ENCODE measurements at places on chromosomes 5 and 9.

DNA sequence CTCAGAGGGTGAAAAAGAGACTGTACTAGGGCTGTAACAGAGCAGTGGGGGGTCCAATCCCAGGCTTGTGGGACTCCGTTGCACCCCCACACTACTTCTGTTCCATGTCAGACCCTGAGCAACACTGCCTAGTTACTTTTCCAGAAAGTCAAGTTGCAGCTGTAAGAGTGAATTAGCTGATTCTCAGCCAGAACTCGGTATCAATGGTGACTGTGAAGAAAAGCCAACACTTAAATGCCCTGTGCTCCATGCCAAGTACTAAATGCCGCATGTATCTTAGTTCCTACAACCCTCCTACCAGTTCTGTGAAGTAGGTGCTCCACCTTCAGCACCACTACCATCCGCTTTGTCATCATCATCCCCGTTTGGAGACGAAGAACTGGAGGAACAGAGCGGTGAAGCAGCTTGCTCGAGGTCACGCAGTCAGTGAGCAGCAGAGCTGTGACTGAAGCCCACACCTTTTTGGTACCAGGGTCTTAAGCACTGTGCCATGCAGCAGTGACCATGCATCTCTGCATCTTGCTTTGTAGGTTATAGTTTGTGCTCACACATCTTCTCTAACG is 64.3 kb downstream of the NSG2 start:
- no peak for DNase-seq

GRCh38 chr5:118888556-118888955 is 99.8 kb downstream of the DTWD2 start:
- DNase-seq: no peak

- DNase-seq: no peak
Measured at GRCh38 chr9:38286357-38286756, 106.1 kb upstream of the ALDH1B1 start.

- no peak for DNase-seq
Measured at GRCh38 chr5:122429545-122430318, 117.7 kb downstream of the SNCAIP start.

DNA sequence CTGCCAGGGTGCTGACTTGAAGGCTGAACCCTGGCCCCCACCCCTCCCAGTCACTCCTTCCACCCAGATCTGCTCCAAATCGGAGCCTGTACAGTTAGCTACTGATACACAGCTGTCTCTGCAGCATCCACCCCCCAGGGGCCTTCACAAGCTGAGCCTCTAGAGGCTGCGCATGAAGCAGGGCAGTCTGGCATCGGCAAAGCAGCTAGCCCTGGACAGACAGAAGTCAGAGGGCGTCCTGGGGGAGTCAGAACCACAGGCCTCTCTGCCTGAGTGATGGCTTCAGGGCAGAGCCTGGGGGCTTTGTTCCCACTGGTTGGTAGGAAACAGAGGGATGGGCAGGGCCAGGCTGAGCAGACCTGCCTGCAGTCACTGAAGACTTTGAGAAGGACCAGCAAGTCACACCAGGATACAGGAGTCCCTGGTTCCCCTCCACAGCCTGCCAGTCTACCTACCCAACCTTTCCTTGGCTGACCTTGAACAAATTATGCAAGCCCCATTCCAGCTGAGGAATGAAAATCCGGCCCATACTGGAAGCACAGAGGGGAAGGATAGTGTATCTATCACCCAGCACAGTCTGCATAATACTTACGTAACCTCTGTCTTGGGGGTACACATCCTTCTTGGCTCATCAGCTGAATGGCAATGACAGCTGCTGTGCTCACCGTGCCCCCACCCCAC is 8.8 kb downstream of the VDAC1 start:
- no peak for DNase-seq

GRCh38 chr9:9499546-9499945 is 1113.3 kb downstream of the PTPRD start:
- DNase-seq: no peak

DNA sequence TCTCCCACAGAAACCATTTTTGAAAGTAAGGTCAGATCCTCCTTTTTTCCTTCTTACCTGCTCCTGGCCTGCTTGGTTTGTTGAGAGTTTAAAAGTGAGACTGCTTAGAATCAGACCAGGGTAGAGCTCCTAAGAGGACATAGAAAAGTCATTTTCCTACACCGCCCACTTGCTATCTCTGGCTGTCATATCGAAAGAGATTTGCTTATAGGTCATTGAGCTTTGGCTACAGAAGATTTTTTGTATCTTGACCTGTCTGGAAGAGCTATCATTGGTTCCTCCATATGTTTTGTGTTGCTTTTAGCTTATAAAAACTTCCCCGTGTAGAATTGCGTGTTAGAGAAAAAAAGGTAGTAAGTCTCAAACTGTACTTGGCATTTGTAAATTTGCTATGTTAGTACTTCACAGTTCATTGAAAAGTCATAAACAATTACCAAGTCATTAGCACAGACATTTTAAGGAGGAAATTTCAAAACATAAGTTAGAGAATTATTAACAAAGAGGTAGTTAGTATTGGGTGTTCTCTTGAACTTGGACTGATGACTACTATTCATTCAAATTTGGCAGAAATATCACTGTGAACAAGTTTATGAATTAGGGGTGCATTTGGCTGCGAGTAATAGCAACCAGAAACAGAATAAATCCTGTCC is 96.6 kb downstream of the MAN2A1 start:
- DNase-seq: no peak

DNA sequence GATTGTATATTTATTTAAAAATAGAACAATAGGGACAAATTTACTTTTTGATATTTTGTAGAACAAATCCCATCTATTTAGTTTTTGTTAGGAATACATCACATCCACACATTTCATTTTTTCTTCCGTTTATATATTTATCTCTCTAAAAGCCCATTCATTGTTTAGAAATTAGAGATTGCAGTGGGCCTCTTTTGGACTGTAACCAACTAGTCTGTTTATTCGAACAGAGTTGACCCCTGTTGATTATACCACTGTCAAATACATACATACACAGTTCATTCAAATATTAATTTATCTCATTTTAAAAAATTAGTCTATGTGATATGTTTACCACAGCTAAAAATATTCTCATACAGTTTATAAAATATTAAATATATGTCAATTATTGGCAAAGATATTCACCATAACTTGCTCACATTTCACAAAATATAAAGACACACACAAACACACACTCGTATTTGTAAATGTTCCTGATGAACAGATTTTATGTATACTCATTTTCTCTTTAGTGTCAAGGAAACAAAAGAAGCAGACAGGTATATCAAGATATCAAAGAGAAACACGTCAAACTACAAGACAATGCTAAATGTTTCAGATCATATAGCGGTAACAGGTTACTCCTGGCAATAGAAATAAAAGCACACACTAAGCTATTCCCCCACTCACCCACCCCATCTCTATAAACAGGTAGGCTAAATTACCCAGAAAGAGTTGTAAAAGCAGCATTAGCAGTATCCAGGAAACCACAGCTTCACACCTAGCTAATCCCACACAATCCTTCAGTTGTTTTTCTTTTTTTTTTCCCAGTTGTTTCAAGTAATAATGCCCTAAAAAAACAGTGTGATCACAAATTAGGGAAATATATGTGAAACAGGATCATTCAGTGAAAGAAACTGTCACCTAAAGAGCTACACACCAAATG is 283.9 kb downstream of the ADAMTS6 start:
- no peak for DNase-seq

GRCh38 chr9:12859704-12860251 is 85.0 kb downstream of the LURAP1L start:
- DNase-seq: no peak

DNA sequence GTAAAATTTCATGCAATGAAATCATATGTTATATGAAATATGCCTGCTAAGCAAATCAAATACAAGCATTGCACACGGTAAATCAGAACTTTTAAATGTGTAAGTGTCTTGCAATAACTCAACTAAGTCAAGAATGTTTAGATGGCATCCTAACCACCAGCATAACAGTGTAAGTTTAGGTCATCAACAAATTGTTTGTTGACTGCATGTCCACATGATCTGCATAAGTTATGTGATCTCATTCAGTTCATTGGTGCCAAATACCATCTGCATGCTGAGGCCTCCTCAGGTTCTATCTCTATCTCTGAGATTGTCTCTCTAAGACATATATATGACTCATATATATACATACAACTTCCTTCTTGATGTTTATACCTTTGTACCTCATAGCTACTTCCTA is 159.6 kb upstream of the STK32A start:
- DNase-seq: no peak

DNA sequence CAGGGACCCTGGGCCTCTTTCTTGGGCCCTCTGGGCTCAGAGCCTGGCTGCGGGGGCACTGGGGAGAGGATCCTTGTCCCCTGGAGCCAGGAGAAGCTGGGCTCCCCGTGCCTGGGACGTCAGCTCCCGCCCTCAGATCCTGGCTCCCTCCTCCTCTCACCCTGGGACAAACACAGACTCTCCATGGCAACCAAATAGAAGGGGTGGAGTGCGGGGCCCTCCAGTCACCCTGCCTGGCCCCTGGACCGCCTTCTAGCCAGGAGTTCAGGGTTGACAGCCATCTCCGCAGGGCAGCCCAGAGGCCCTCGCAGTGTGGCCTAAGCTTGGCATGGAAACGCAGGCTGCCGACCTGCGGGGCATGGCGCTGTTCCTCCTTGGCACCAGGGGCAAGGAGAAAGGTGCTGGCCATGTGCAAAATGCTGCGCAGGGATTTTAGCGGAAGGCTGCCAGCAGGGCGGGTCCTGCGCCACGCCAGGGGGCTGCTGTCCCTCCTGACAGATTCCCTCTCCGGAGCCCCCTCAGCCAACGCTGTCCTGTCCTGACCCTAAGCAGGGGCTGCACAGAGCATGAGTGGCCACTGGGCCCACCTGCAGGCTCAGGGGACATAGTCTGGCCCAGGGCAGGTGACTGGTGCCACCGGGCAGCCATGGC is 1.0 kb downstream of the ZDHHC11 start:
- DNase-seq: no peak

- DNase-seq: no peak
Measured at GRCh38 chr9:127953768-127954505, 16.3 kb upstream of the DPM2 start.

DNA sequence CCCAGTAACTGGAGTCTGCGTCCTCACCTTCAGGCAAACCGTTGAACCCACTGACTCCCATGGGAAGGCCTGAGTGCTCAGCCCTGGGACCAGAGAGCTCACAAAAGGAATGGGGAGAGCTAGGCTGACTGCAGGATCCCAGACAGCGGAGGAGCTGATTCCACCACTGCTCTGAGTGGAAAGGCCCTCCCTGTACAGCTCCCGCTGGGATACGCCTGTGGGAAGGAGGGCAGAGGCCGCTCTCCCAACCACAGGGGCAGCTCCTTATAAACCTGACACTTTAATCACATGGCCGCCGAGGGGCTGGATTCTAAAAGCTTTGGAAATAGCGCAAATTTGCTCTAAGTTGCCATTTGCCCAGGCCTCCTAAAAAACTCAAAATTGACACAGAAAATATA is 37.1 kb downstream of the DBH start:
- no peak for DNase-seq

DNA sequence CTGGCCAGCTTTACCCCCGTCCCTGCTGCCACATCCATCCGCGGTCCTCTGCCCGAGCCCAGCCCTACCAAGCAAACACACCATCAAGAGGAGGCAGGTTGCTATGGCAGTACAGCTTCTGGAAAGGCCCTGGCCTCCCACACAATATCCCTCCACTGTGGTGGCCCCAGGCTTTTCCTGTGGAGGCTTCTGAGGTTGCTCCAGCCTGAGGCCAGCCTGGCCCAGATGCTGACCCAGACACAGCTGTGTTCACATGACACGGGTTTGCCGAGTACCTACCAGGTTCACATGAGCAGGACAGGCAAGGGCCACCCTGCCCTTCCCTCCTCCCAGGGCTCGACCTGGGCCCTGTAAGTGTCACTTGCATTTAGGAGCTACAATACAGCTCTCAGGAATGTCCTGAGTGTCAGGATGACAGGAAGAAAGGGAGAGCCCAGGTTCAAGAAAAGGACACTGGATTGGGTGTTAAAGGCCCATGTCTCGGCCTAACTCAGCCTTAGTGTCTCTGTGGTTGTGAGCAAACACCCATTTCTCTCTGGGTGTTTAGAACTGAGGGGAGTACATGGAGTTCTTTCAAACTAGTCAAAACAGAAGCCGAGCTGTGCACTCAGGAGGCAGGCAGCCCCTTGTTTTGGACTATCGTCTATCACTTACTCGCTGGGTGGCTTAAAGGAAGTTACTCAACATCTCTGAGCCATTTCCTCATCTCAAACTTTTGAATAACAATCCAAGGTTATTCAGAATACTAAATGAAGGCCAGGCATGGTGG is 40.2 kb downstream of the NAIF1 start:
- no peak for DNase-seq

DNA sequence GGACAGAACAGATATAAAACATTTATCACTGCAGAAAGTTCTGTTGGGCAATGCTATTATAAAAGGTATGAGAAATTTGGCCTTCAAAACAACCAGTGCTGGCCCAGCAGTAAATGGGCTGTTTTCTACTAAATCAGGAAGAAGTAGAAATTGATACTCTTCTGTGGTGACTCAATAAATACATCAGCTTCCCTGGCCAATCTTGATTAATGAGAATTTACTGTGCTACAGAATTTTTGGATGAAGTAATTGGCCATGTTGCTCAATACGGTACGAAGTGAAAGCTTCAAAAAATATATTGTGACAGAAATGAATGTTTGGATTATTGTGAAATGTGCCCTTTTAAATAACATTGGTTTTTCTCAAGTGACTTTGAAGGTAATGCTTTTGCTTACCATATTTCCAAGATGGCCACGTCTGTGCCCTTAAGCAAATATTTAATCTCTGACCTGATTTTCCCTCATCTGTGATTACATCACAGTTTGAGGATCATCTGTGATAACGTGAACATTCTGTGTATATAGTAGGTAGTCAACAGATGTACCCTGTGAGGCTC is 4.2 kb downstream of the DNAJA1 start:
- no peak for DNase-seq

DNA sequence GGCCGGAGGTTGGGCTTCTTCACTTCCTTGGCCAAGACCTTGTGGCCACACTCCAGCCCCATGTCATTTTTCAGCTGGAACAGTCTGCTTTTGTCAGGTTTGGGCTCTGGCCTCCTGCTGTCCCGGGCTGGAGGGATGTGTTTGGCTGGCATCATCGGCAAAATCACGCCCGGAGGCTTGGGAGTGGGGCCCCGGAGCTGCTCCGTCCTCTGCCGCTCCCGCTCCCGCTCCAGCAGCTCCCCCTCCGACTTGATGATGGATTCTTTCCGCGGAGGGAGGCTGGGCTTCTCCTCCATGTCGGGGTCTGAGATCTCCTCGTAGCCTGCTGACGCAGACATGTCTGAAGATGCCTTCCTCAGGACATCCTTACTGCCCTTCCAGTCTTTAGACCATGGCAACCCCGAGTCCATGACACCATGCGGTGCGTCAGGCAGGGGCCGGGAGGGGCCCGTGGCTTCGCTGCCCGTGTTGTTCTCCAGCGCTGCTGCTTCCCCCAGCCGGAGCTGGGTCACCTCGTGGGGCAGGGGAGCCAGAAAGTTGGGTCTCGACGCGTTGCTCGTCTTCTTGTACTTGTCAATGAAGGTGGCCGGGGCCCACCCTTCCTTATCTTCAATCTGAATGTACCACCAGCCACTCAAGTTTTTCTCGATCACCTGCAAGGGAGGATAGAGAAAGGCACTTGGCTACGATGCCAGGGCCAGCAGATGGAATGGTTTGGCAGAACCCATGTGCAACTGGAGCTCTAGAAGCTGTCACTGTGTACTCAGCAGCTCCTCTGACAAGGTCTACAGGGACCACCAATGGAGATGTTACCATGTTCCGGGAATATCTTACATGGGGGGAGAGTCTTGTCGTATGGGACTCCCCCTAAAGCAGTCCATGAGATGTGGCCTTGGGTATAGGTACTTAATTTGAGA is 56.0 kb upstream of the UBTD2 start:
- DNase-seq: no peak

GRCh38 chr5:74837115-74837514 is 29.1 kb downstream of the FAM169A start:
- no peak for DNase-seq

Measured in stimulated activated CD8-positive, alpha-beta memory T cell treated with anti-CD3 and anti-CD28 coated beads, Interleukin-4, amount 100 ng/mL, for 4 hours (primary cell).